ENCODE measurements at places on chromosomes 11 and 22.

- DNase-seq, result peak; percentile 33
These were observed 47.6 kb downstream of the GGTLC2 start for GRCh38 chr22:22691716-22692701.

- no peak for DNase-seq
These were observed 133.7 kb upstream of the LDLRAD3 start for GRCh38 chr11:35810045-35810645.

GRCh38 chr11:131868629-131869507 lies 498.5 kb downstream of the NTM start:
- no peak for DNase-seq

GRCh38 chr22:36129486-36130388 lies 30.8 kb downstream of the APOL3 start:
- DNase-seq, result peak; percentile 19

- DNase-seq, result no peak
These were observed 26.5 kb downstream of the CWC15 start for GRCh38 chr11:94946812-94947211.

DNA sequence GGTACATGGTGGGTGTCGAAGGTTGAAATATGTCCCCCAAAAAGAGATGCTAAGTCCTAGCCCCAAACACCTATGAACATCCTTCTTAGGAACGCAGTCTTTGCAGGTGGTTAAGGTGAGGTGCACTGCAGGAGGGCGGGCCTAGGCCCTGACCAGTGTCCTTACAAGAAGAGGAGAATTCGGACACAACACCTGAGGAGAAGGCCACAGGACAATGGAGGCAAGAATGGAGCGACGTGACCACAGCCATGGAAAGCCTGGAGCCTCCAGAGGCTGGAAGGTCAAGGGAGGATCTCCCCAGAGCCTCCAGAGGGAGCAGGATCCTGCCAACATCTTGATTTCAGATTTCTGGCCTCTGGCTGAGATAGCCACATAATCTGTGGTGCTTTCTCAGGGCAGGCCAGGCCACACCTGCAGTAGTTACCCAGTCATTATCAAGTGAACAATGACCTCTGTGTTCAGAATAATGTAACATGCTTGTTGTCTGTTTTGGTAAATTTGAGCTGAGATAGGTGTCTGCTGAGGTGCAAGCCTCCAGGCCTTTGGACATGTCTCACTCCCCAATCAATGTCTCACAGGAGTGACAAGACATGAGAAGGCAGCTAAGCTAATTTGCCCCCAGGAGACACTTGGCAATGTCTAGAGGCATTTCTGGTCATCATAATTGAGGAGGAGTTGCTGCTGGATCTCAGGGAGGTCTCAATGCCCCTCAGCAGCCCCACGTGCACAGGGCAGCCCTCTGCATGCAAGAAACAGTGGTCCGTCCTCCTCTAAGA lies 498.9 kb downstream of the BRD1 start:
- DNase-seq, result no peak

DNA sequence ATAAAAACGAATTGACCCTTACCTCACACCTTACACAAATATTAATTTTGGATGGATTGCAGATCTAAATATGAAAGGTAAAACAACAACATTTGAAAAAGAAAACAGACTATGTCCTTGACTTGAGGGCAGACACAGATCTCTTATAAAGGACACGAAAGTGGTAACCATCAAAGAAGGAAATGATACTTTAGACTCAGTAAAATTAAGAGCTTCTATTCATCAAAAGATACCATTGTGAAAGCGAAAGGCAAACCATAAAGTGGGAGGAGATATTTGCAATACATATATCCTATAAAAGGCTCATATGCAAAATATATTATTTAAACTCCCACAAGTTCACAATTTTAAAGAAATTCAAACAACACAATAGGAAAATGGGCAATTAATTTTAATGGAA lies 5.0 kb downstream of the HEPACAM start:
- DNase-seq, result no peak

DNA sequence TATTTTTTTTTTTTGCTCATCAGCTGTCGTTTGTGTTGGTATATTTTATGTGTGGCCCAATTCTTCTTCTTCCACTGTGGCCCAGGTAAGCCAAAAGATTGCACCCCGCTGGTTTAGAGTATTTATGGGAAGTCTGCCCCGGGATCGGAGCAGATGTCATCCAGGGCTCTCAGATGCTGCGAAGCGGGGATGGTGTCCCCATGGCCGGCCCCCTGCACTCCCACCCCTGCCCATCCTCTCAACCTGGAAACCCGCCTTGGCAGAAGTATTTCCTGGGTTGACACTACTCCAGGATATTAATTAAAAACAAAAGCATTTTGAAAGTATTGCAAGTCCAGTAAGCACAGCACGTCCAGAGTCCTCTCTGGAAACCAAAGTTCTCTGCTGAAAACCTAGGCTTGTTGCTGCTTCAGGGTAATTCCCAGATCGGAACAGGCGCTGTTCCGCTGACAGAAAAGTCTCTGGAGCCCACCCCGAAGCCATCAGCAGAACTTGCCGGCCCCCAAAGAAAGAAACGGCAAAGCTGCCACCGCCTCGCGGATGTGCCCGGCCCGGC lies 833 bp downstream of the SCUBE2 start:
- no peak for DNase-seq

DNA sequence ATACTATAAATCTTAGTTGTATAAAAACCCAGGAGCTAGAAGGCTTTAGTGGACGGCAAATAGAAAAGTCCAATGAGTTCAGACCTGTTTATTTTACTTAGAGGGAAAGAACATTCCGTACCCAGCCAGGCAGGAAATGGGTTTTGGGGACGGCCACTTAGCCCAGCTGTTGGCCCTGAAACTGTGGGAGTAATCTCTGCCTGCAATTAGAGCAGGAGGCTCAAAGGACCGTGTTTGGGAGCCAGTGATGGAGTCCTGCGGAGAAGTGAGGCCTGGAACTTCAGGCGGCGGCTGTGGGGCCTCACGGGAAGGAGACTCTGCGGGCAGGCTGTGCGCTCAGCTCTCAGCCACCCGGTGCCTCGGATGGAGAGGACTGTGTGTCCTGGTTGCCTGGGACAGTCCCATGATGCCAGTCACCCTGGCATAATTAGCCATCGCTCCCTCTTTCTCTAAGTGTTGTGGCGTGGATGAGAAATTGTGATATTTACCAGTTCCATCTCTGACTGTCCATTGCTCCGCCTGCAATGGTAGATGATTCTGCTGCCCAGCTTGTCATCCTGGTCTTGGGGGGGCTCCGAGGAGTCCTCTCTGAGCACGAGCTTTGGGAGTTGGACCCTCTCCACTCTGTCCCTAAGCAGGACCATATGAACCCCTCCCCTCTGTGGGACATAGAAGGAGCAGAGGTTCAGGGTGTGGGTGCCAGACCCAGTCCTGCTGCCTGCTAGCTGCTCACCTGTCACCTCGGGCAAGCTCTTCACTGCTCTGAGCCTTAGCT lies 530.3 kb downstream of the TBC1D22A start:
- peak; percentile 92 for DNase-seq

GRCh38 chr11:57386178-57386940 lies 4.1 kb downstream of the PRG2 start:
- no peak for DNase-seq

- no peak for DNase-seq
These were observed 623.8 kb upstream of the CHORDC1 start for GRCh38 chr11:90846628-90847027.

DNA sequence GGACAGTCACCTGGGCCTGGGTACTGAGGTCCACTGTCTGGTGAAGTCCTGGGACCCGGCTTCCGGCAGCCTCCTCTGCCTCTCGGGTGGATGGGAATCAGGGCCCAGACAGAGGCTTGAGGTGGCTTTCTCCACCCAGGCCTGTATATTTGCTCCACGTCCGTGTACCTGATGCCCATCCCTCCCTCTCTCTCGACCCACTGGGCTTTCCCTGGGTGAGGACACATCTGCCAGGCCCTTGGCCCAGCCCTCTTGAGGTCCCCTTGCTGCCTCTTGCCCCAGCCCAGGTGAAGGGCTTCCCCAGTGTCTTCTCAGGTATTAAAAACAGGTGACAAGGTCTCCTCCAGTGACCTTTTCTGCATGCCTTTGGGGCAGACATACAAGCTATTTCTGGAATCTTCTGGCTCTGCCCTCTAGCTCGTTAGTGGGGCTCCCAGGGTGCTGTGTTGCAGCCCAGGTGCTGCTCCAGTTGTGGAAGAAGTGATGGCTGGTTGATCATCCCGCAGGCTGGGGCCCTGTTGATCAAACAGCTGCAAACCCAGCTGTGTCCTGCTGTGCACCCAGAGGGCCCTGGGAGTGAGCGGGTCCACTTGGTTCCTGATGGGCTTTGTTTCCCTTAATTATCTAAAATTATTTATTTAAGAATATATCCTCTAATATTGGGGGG lies 25.5 kb upstream of the ACR start:
- no peak for DNase-seq

DNA sequence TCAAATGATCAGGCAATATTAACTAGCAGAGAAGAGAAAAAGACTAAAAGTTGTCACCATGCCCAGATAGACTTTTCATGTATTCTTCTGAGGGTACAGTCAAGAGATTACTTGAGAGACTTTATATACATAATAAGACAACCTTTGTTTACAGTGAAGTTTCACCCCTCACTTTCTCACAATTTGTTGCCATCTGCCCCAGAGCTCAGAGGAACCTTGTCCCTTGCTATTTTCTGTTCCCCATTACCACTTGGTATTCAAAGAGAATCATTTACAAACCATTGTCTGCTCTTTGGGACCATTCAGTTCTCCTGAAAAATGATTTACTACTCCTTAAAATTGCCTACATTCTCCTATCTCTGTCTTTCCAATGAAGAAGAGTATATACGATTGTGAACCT lies 544.6 kb downstream of the CNTN5 start:
- no peak for DNase-seq

DNA sequence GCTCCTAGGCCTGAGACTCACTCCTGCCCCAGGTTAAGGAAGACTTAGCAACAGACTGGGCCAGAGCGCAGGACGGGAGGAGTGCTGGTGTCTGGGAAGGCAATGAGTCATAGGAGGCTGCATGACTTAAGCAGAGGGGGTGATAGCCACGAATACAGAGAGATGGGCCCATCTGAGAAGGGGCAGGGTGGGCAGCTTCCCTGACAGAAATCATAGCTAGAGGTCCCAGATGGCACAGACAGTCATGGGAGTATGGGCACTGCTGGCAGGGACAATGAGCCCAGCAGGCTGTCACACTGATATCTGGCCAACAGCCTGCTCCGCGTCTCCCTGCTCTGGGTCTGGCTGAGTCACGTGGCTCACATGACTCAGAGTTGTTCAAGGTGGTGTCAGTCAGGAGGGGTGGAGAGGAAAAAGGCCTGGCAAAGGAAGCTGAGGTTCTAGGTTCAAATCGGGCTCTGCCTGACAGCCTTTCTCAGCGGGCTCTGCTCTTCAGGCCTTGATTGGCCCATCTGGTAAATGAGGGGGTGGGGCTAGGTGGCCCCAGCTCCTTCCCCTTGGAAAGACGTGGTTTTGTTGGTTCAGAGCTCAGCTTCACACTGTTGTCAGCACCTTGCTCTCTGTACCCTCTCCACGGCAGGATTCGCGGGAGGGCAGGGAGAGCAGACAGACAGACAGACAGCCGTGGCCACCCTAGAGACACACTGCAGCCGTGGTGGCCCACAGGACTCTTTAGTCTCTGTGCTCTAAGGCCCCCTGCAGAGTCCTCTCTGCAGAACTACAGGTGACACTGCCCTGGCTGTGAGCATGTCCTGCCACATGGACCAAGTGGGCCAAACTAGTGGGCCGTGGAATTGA lies 47.8 kb downstream of the DBX1 start:
- DNase-seq, result peak; percentile 95

GRCh38 chr11:1307998-1308742 lies 1.3 kb downstream of the TOLLIP start:
- DNase-seq, result no peak

- no peak for DNase-seq
These were observed 1236.2 kb downstream of the BRD1 start for GRCh38 chr22:48591286-48592065.

DNA sequence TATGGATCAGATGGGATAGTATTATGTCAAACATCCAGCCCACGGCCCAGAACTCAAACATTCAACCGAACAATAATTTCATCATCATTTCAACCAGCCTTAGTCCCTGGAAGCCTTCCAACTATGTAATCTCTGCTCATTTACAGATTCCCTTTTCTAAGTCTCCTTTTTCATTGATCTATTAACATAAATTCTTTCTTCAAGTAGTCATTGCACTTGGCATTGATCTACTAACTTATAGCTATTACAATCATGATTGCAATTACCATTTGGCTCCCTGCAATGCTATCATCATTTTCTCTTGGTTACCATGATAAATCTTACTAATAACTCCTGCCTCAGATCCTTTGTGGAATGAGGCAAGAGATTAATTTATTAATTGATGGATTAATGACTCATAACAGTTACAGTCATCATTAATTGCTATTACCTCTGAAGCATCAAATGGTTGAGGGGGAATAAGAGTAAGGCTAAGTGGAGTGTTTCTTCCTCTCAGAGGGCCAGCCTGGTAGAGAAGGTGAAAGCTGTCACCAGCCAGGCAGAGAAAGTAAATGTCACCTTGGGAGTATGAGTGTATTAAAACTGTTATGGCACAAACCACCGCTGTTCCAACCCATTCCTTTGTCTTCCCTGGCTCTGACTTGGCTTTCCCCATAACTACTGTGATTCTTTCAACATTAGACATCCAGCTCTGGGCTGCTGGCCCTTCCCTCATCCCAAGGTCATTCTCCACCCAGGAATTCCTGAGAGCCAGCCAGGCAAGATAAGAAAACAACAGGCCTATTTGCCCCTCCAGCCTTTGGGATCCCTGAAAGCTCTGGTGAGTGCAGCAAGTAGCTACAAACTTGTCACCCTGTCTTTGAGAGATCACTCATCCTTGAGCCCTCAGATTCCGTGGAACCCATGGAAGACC lies 174.7 kb downstream of the RRAS2 start:
- peak; percentile 18 for DNase-seq

GRCh38 chr22:21026783-21027692 lies 5.3 kb downstream of the SLC7A4 start:
- DNase-seq, result peak; percentile 80

GRCh38 chr11:94802501-94802900 lies 34.3 kb downstream of the AMOTL1 start:
- DNase-seq, result no peak

DNA sequence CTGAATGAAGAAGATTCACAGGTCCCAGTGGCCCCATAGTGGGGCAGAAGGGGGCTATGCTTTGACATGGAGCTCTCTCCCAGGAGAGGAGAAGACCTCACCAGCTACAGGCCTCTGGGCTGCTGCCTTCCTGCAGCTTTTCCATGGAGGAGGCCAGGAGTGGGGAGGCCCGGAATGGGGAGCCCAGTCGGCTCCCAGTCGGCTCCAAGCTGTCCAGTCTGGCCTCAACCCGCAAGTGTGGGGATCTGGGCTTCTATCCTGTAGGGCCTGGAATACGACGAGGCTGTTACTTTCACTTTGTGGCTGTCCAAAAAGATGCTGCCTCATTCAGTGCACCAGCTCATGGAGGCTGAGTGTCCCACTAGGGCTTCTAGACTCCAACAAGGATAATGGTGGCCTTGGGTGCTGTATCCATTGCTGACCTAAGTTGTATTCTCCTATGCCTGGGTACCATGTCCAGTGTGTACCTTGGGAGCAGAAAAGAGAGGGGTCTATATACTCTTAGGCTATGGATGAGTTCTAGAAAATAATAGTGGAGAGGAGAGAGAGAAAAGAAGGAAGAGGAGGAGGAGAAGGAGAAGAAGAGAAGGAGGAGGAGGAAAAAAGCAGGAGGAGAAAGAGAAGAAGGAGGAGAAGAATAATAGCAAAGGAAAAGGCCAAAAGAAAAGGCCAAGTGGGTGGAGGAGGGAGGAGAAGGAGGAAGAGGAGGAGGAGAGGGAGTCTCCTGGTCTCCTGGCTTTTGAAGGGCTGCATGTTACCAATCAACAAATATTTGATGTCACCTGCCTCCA lies 1.1 kb downstream of the MYO18B start:
- no peak for DNase-seq
